ENCODE measurements at places on chromosomes 16 and 17.

GRCh38 chr17:75428543-75429469, 23.3 kb upstream of the GRB2 start:
- DNase-seq: no peak

- DNase-seq: no peak
Measured at GRCh38 chr16:88316151-88316550, 66.6 kb upstream of the ZNF469 start.

DNA sequence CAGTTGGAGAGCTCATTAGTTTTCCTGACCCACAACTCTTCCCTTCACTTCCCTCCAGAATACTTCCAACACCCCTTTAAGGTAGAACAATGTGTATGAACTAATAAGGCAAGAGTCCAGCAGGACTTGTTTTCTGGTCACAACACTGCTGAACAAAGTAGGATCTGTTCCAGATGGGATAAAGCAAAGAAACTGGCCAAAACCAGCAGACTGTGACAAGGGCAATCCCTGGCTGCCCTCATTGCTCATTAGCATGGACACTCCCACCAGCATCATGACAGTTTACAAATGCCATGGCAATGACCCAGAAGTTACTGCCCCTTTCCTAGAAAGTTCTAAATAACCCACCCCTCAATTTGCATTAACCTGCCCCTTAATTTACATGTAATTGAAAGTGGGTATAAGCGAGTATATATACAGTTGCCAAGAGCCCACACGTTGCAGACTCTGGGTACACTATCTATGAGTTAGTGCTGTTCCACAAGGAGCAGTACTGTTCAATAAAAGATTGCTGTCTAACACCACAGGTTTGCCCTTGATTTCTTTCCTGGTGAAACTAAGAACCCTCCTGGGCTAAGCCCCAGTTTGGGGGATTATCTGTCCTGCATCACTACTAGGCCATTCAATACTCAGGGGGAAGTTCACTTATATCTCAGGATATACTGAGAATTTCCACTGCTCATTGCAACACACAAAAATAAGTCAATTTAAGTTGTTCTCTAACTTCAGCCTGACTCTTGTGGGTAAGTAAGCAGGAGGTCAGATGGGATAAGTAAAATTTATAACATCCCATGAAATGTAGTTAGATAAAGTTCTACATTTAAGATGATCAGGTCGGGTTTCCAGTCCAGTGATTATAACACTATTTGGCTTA, 82.3 kb downstream of the SSH2 start:
- DNase-seq: no peak

- no peak for DNase-seq
Measured at GRCh38 chr16:88318521-88318920, 64.2 kb upstream of the ZNF469 start.

DNA sequence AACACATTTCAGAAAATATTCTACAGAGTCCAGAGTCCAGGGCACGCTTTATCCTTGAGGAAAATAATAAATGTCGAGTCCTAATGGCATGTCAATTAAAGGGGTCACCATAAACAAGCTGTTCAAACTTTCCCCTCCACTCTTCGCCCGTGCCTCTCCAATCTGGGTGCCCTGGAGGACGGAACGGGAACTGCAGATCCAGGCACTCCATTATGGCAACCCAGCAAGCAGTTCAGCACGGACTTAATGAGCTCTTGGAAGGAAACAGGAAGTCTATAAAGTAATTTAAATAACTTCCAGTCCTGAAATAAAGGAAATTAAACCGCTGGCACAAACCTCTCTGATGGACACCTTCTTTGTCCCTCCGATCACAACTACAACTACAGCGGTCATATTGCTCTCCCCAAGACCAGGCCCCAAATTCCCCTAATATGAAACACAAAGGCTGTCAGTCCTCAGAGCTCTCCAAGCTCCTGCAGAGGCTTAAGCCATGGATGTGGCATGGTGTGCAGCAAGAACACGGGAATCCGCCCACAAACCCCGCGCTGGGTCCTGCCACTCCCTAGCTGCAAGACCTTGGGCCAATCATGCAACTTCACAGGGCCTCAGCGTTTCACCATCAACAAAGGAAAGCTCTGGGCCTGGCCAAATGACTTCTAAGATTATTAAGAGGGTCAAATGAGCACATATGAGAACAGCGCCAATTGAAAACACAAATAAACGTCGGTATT, 52.6 kb downstream of the ZFHX3 start:
- no peak for DNase-seq

GRCh38 chr16:75326333-75326732, 74.9 kb upstream of the BCAR1 start:
- no peak for DNase-seq

GRCh38 chr17:17491546-17491988, 4.6 kb downstream of the RASD1 start:
- DNase-seq: no peak

DNA sequence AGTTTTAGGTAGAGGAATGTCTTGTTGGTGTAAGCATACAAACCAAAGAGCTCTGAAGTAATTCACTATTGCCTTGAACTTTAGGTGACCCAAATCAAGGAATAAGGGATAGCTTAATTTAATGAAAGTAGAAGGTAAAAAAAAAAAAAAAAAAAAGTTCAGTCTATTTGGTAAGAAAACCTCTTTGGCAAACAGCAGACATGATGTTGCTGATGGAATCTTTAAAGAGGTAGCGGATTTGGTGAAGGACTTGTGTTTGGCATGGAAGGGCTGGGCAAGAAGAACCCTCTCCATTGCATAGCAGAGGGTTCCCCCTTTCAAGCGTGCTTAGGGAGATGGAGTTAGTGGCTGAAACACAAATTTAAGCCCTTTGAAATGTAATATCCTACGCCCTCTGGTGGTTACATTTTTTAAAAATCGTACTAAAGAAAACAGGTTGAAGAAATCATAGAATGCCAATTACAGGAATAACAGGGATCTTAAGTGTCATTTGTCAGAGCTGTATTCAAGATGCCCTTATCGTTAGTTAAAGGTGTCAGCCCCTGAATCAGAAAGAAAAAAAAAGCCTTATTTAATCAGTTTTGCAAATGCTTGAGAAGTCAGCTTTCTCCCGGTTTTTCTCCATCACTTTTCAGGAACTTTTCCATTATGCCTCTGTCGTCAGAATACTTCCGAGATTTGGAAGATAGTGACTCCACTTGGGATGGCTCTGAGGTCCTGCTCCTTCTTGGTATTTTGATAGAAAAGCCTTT, 383.1 kb downstream of the KCNJ2 start:
- no peak for DNase-seq

- DNase-seq: no peak
Measured at GRCh38 chr17:80796430-80796861, 195.2 kb upstream of the CHMP6 start.

- DNase-seq: no peak
Measured at GRCh38 chr16:89407282-89407924, 83.0 kb downstream of the ANKRD11 start.

DNA sequence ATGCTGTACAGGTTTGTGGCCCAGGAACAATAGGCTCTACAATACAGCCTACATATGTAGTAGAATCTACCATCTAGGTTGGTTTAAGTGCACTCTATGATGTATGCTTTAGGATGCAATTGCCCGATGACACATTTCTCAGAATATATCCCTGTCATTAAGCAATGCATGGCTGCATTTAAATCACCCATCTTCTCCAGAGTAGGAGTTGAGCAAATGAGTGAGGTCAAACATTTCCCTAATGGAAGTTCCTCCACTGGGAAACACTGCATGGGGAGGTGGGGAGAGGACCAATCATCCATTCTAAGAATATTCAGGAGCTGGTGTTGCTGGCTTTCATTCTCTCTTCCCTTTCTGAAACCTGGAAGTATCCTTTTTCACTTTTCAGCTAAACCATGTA, 2.0 kb upstream of the PCTP start:
- DNase-seq: no peak

Data from stimulated activated CD4-positive, alpha-beta T cell treated with anti-CD3 and anti-CD28 coated beads, Interleukin-15, amount 100 ng/mL, for 1 hour (primary cell).